ENCODE measurements at places on chromosomes 5 and 9.

DNA sequence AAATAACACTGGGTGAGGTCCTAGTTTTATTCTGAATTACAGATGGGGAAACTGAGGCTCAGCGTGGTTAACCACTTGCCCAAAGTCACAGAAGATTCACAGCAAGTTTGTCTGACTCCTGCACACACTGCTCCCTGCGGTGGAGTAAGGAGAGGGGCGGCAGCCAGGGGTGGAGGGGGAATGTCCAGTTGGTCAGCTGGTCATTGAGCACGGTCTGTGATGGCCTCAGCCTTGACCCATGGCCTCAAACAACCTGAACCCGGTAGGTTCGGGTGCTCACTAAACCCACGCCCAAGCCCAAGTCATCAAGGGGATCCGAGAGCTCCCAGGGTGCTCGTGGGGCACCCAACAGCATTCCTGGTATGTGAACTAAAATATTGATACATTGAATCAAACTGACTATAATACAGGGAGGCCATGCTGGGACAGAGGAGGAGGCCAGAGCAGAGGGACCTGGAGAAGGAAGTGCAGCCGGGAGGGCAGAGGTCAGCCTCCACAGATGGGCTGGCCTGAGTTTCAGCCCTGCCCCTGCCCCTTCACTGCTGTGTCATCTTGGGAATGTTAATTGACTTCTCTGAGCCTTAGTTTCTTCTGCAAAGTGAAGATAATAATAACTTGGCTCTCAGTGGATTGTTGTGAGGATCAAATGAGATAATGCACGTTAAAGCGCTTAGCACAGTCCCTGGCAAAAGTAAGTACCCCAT is 3.6 kb upstream of the IL17B start:
- DNase-seq: no peak

DNA sequence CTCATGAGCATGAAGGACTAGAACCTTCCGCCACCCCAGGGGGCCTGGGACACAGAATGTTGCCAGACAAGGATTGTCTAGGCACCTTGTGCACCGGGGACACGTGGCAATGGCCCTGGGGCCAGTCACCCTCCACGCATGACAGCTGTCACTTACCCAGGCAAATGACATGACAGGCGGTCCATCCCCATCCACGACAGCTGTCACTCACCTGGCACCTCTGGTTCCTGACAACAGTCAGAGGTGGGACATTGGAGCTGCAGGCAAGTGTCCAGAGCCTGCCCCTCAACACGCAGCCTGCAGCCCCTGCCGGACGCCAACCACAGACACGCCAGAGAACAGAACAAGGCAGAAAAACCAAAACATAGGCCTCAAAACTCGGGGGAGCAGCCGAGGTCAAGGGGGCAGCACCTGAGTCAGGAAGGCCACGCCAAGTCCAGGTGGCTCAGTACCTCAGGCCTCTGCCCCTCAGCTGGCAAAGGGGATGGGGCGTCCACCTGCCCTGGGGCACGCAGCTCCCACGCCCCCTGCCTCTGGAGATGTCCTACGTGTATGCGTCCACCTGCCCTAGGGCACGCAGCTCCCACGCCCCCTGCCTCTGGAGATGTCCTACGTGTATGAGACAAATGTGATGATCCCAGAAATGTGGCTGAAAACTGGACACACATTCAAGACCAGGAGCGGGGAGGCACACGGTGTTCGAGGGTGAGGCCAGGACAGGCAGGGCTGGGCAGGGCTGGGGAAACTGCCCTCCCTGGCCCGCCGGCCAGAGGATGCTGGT is 14.5 kb downstream of the VAV2 start:
- no peak for DNase-seq

GRCh38 chr5:39584927-39585326 is 160.1 kb upstream of the DAB2 start:
- no peak for DNase-seq

DNA sequence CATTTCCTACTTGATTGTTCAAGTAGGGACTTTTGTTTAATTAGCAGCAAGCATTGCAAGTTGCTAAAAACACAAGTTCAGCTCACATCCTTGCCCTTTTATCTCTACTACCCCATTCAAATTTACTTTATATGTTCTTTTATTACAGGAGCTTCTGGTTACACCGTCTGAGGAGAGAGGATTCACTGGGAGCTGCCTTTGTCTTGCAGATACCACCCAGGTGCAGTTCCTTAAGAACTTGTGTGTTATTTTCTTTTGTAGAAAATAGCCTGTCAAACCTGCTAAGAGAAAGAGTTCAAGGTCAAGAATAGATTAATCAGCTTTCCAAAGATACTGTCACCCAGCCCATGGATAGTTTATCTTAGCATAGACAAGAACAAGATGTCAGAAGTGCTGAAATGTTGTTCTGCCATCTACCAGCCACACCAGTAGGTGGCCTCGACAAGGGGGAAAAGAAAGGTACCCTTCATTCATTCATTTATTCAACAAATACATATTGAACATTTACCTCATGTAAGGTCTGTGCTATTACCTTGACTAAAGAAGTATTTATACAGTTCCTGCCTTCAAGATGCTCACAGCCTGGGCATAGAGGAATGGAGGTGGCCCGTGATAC is 750.3 kb downstream of the MAT2B start:
- DNase-seq: no peak

DNA sequence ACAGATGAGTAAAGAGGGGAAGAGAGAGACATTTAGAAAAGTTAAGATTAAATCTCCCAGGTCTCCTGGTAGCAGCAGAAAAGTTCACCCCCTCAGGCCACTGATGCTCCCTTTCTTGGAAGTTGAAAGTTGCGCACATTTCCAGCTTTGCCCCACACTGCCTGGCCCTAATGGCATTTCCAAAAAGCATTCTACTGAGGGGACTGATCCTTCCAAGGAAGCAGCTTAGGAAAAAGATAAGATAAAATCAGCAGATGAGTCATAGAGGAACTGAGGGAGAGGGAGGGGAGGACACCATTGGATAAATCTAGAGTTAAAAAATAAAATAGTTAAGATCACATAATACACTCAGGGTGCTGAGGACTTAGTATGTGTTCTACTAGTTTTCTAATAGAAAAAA is 67.6 kb upstream of the SLC12A2 start:
- DNase-seq: no peak

DNA sequence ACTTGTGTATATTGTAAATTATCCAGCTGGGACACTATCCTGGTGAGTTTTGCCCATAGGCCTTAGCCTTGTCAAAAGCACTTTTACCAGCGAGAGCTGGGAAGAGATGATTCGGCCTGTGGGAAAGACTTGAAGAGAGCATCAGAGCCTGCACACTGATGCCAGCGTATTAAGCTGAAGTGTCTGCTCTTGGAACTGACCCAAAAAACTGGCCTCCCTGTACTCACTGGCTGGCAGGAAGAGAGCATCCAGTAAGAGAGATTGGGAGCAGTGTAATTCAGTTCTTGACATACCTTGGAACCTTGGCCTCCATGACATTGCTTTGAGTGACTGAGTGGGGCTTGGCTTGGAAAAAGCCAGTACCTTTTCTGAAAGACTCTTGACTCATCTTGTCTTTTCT is 73.7 kb downstream of the ZNF462 start:
- DNase-seq: no peak

GRCh38 chr9:113220467-113221002 is 542 bp downstream of the FKBP15 start:
- no peak for DNase-seq

DNA sequence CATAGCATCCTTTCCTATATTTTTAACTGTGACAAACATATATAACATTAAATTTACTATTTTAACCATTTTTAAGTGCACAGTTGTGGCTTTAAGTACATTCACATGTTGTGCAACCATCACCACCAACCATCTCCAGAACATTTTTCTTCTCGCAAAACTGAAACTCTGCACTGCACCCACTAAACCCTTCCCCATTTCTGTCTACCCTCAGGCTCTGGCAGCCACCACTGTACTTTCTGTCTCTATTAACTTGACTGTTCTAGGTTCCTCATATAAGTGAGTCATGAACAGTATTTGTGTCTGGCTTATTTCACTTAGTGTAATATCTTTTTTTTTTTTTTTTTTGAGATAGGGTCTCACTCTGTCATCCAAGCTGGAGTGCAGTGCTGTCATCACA is 25.5 kb downstream of the KCNMB1 start:
- no peak for DNase-seq

- DNase-seq: no peak
These were observed 75.9 kb upstream of the SEMA6A start for GRCh38 chr5:116650544-116650943.

DNA sequence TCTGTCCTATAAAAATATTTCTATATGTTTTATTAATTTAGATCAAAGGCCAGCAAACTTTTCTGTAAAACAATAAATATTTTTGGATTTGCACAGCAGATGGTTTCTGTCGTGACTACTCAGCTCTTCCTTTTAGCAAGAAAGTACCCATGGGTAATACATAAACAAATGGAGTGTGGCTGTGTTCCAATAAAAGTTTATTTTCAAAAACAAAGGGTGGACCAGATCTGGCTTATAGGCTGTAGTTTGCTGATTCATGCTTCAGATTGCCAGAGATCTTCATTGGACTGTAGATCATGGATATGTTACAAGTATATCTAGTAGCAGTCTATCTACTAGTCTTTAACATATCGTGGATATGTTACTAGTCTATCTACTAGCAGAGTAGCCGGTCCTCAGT is 590.5 kb downstream of the CSNK1G3 start:
- no peak for DNase-seq
